ENCODE measurements at places on chromosomes 2 and 18.

DNA sequence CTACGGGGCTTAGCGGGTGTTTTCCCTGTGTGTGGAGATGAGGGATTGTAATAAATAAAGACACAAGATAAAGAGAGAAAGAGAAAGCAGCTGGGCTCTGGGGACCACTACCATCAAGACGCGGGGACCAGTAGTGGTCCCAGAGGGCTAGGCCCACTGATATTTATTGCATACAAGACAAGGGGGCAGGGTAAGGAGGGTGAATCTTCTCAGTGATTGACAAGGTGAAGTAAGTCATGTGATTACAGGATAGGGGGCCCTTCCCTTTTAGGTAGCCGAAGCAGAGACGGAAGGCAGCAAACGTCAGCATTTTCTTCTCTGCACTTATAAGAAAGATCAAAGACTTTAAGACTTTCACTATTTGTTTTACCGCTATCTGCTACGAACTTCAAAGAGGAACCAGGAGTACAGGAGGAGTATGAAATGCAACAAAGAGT, 4.5 kb upstream of the GAL3ST2 start:
- no peak for DNase-seq

- DNase-seq: no peak
Measured at GRCh38 chr2:164328310-164328709, 293.0 kb downstream of the GRB14 start.

DNA sequence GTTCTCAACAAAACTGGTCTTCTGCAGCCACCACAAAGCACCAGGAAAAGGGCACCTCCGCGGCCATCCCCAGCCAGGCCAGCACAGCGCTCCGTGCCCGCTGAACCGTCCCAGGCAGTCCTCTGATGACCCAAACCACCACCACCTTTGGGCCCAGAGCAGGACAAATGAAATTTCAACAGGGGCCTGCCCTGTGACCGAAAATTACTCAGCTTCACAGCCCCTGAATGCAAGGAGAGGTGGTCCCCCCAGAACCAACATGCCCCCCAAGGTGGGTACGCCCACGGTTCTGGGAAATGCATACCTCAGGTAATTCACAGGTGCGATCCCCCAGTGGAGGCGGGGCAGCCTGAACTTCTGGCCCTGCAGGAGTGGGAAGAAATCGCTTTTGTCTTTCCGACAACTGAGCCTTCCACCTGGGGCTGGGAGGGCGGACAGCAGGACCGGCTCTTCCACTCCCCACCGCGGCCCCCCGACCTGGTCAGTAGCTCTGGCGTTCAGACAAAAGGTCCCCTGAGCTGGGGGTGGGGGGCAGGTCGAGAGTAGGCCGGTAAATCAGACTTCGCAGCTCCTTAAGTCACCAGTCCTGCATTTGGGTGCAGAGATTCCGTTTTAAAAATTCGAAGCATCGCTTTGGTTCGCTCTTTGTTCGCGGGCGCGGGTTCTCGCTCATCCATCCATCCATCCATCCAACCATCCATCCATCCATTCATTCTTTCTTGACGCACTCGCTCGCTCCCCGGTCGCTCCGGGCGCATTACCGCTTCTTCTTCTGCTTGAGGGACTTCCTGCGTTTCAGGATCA, 1.4 kb downstream of the ARL4C start:
- DNase-seq: no peak

GRCh38 chr2:35228584-35228983, 1127.0 kb upstream of the CRIM1 start:
- DNase-seq: no peak

GRCh38 chr18:272650-273049, 4.8 kb upstream of the THOC1 start:
- DNase-seq: no peak

- no peak for DNase-seq
Measured at GRCh38 chr2:69221512-69221911, 165.5 kb downstream of the GFPT1 start.

GRCh38 chr2:101900375-101900774, 91.4 kb upstream of the IL1R2 start:
- DNase-seq: no peak

DNA sequence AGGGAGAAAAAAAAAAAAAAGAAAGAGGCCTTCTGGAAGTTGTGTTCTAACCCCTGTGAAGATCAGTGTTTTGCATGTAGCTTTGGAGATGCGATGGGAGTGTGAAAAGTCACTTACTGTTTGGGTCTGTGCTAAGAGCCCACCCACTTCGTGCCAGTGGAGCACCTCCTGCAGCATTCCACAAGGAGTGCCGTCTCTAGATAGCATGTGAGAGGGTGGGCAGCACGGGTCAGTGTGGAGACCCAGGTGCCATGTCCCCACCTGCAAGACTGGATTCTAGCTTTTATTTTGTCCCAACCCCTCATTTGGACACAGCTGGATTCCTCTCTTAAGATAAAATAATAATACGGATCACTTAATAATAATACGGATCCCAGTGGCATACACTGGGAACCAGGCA, 12.5 kb upstream of the TMEM185B start:
- DNase-seq: no peak

GRCh38 chr2:164887434-164888144, 46.0 kb upstream of the COBLL1 start:
- no peak for DNase-seq

DNA sequence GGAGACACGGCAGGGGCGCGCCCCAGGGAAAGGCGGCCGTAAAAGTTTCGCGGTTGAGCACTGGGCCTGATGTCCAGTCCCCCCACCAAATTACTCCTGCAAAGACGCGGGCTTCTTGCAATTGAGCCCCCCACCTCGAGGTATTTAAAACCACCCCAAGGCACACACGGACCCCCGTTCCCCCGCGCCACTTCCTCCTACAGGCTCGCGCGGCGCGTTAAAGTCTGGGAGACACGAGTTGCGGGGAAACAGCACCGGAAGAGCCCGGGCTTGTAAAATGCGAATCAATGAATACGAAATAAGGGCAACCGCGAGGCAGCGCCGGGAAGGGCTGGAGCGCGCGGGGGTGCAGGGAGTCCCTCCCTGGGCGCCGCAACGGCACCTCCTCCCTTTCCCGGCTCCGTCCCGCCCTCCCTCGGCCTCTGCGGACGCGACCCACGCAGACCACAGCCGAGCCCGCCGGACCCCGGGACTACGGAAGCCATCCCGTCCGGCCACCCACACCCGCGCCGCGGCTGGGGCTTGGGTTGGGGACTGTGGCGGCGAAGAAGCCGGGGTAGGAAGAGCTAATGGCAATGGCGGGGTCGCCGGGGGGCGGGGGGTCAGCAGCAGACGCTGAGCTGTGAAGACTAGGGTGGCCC, 918 bp upstream of the NETO1 start:
- DNase-seq: no peak

GRCh38 chr18:35144698-35145097, 96.1 kb upstream of the ZNF397 start:
- DNase-seq: no peak

DNA sequence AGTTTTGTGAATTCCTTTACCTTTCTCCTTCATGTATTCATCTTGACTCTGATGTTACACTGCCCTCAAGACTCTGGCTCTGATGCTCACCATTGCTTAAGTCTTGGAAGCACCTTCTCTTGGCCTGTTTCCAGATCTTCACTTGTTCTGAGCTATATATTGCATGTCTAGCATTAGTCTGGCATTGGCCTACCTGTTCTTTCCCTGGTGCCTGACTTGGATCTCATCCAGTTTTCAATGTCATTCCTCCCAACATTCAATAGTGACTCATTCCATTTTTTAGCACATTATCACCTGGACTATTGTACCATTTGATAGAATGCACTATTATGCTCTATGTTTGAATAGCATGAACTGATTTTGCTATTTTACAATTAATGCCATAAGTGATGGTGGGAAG, 127.3 kb upstream of the NYAP2 start:
- DNase-seq: no peak

GRCh38 chr2:64919261-64919660, 69.9 kb upstream of the SLC1A4 start:
- DNase-seq: no peak

GRCh38 chr18:8858888-8859511, 153.6 kb downstream of the MTCL1 start:
- DNase-seq: no peak

DNA sequence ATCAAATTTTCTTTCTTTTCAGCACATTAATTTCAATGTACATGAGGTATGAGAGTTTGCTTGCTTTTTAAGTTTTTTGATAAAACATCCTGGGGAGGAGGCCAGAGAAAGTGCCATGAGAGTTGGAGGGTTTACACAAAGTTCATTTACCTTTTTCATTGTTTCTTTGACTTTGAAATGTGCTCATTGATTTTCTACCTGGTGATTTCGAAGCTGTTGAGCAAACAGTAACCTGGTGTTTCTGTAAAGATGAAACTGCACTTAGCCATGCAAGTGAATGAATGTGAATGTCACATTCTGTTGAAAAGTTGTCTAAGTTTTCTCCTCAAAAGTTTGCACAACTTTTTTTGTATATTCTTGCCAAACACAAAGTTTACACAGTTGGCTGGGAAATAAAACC, 797.0 kb downstream of the METTL4 start:
- no peak for DNase-seq

GRCh38 chr18:25243257-25243656, 108.7 kb downstream of the ZNF521 start:
- no peak for DNase-seq

GRCh38 chr2:54524226-54524991, 68.3 kb downstream of the SPTBN1 start:
- DNase-seq: no peak

DNA sequence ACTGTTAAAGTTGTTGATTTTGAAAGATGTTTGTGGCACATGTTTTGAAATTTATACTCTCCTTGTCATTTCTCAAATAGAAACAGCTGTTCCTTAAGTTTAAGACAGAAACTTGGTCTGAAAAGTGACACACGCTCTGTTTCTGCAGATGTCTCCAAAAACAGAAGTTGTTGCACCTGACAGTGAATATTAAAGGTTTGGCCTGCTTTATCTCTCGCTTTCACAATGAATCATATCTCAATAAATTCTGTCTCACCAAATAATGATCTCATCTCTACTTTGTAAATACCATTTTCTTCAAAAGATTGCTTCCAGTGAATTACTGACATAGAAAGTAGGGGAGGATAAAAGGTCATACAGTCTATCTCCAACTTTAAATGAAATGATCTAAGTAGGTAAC, 294.9 kb upstream of the SYT4 start:
- DNase-seq: no peak

- no peak for DNase-seq
Measured at GRCh38 chr2:126623000-126623399, 33.0 kb upstream of the GYPC start.

GRCh38 chr18:41617647-41618046, 337.4 kb upstream of the PIK3C3 start:
- no peak for DNase-seq

- DNase-seq: no peak
Measured at GRCh38 chr2:48756289-48756688, 765 bp upstream of the LHCGR start.

DNA sequence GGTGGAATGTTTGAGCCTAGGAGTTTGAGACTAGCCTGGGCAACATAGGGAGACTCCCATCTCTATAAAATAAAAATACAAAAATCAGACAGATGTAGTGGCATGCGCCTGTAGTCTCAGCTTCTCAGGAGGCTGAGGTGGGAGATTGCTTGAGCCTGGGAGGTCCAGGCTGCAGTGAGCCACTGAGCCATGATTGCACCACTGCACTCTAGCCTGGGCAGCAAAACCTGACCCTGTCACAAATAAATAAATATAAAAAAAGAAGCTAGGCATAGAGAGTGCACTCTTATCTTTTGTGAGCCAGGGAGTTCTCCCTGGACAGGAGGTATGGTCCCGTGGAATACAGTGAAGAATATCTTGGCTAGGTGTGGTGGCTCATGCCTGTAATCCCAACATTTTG, 11.0 kb upstream of the KYNU start:
- DNase-seq: no peak

DNA sequence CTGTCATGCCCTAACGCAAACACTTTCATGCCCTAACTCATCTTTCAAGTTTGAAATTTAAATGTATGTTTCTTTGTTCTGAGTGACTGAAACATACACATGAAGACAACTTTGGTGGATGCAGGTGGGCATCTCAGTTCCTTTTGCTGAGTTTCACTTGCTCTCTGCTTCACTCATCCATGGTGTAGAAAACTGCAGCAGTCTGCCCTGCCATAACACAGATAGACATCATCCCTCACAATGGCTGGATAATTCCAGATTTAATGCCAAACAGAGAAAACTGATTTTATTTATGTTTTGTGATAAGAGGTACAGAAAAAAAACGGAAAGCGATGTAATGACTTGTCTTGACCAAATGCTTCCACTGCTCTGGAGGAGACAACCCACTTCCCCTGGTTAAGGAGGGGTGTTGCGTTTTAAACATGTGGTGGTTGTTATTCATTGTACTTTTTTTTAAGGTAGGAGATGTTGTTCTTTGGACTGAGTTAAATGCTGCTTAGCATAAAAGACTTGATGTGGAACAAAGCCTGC, 70.4 kb downstream of the RHBDD1 start:
- no peak for DNase-seq

GRCh38 chr2:232190796-232191195, 187.8 kb upstream of the ALPP start:
- no peak for DNase-seq

- no peak for DNase-seq
Measured at GRCh38 chr2:168494190-168494711, 38.2 kb downstream of the CERS6 start.

DNA sequence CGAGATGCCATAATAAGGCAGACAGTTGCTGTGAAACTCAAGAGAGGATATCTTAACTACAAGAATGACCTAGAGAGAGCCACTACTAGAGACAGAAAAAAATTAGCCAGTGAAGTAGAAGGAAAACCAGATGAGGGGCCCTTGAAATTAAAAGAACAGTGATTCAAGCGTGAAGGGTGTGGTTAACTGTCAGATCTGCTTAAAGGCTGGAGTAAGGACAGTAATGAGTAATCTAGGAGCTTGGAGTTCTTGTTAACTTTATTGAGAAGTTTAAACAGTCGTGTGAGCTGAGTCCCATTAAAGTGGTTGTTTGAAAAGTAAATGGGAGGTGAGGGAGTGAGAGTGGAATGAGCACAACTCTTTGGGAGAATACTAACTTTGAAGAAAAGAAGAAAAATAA, 21.3 kb downstream of the PIGN start:
- no peak for DNase-seq

- no peak for DNase-seq
Measured at GRCh38 chr18:12861637-12862036, 22.4 kb downstream of the PTPN2 start.

GRCh38 chr2:10410823-10411437, 37.2 kb downstream of the ODC1 start:
- DNase-seq: no peak

- no peak for DNase-seq
Measured at GRCh38 chr2:110729106-110729505, 3.3 kb upstream of the ACOXL start.

DNA sequence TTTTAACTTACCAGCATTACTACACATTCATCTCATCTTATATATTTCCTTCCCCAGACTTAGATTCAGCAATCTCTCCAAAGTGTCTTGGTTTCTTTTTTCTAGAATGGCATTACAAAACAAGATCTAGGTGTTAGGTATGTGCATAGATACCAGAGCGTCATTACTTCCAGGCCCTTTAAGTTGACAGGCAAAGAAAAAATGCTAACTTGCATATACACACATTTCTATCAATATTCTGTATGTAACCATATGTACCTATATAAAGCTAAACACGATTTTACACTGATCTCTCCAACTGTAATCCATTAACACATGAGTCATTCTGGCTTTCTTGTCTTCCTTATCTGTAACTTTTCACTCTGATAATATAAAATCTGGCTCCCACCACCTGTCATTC, 503.8 kb upstream of the NRXN1 start:
- no peak for DNase-seq
